ENCODE measurements at places on chromosomes 1 and 21.

GRCh38 chr1:100936194-100936967 is 40.5 kb downstream of the SLC30A7 start:
- no peak for DNase-seq

DNA sequence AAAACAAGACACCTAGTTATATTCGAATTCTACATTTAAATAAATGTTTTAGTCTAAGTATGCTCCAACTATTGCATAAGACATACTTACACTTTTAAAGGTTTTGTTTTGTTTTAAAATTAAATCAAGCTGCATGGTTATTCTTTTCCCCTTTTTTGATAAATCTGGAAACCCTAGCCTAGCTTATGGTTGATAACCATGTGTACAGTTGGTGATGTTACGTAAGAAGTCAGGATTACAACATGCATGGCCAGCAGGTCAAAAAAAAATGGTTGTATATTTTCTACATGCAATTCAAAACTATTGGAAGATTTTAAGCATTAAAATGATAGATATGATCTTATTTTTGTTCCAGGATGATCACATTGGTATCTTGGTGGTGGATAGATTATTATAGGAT is 1600.6 kb downstream of the PLA2G4A start:
- DNase-seq: no peak

GRCh38 chr1:247212012-247212411 is 40.2 kb upstream of the ZNF124 start:
- no peak for DNase-seq

DNA sequence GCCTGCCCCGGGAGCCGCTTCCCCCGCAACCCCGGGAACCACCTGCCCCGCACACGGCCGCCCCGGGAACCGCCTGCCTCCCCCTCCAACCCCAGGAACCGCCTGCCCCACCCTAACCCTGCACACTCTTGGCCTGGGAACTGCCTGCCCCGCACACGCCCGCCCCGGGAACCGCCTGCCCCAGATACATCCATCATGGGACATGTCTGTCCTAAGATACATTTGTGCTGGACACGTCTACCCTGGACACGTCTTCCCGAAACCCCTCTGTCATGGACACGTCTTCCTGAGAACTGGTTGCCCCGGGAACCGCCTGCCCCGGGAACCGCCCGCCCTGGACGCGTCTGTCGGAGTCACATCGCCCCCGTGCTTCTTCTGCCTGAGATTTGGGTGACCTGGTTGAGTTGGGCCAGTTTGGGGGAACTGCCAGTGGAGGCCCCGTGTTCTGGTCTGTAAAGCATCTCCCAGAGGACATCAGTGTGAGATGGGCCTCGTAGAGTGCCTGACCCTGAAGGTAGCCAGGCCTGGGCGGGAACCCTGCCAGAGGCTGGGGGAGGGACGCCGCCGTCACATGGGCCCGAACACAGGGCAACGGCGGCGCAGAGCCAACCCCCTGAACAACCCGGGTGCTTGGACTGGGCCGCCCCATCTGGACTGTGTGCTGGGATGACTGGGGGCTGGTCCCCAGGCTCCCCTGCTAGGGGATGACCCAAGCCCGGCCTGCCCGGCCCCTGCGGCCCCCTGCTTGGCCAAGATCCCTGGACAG is 3.6 kb downstream of the PERM1 start:
- no peak for DNase-seq

GRCh38 chr1:12461754-12462153 is 156.3 kb downstream of the DHRS3 start:
- DNase-seq: no peak

GRCh38 chr1:49102752-49103151 is 326.1 kb upstream of the BEND5 start:
- DNase-seq: no peak

GRCh38 chr1:6218375-6219164 is 12.7 kb downstream of the RNF207 start:
- DNase-seq: no peak

GRCh38 chr1:210117681-210118170 is 114.9 kb upstream of the SERTAD4 start:
- DNase-seq: no peak

DNA sequence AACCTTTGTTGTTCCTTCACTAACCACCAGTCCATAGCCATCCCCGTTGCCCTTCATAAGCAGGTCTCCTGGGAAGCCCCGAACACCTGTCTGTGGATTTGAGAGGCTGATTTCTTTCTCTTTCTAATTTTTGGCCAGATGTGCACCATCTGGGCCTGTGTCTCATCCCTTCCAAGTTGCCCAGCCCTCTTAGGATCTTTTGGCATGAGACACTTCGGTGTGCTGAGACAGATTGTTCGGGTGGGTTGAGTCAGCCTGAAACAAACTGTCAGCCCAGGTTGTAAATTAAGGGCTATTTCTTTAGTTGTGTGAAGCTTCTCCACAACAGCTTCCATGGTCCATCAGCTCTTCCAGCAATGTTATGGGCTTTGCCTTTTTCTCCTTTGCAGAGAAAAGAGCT is 1.4 kb upstream of the DNAJC11 start:
- DNase-seq: no peak

DNA sequence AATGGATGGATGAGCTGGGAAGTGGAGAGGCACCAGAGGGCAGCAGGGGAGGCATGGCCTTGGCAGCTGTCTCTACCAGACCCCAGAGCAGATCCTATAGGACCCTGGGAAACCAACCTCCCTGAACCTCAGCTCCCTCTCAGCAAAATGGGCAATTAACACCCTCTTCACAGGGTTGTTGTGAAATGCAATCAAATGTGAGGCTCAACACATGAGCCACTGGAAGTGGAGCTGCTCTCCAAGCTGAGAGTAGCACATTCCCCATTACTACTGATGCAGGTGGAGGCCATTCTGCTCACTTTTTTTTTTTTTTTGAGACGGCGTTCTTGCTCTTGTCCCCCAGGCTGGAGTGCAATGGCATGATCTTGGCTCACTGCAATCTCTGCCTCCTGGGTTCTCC is 6.5 kb upstream of the SYNC start:
- no peak for DNase-seq

DNA sequence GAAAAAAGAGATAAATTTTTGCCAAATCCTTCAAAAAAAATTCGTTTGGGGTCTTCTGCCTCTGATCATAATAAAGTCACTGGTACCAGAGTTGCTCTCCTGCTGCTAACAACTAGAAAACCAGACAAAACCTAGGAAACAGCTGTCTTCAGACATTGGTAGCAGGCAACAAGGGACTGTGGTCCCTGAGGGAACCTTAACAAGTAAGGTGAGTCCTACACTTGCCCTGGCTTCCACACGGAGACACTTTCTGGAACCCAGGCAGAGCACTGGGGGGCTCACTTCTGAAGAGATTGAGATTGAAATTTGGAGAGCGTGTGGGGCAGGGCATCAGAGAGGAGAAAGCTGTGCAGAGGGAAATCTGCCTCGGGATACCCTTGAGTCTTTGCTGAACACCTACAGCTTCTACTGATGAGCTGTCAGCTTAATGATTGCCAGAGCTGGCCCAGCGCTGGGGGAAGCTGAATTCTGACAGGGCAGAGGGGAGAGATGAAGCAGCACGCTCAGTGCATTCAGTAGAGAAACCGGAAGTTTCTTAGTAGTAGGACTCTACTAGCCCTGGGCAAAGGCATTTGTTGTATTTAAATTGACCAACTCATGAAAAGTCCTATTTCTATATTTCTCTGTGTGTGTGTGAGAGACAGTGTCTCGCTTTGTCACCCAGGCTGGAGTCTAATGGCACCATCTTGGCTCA is 18.5 kb upstream of the FAM89A start:
- no peak for DNase-seq

DNA sequence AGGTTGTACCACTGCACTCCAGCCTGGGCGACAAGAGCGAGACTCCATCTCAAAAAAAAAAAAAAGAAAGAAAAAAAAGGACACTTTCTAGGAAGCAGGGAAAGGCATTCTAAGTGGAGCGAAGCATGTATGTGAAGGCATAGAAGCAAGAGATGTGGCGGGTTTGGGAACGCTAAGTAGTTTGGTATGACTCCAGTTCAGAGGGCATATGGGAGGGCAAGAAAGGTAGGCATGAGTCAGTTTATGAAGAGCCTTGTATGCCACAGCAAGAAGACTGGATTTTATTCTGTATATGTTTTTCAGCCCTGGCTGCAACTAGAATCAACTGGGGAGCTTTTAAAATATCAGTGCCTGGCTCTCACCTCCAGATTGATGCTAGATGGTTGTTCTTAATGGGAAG is 4.4 kb upstream of the ELOVL1 start:
- DNase-seq: no peak

- DNase-seq: no peak
Observed at GRCh38 chr1:78104322-78104721, 58.6 kb downstream of the GIPC2 start.

- no peak for DNase-seq
Observed at GRCh38 chr1:5458248-5458647, 534.0 kb downstream of the NPHP4 start.

- no peak for DNase-seq
Observed at GRCh38 chr1:202501281-202501680, 152.8 kb downstream of the PPP1R12B start.

DNA sequence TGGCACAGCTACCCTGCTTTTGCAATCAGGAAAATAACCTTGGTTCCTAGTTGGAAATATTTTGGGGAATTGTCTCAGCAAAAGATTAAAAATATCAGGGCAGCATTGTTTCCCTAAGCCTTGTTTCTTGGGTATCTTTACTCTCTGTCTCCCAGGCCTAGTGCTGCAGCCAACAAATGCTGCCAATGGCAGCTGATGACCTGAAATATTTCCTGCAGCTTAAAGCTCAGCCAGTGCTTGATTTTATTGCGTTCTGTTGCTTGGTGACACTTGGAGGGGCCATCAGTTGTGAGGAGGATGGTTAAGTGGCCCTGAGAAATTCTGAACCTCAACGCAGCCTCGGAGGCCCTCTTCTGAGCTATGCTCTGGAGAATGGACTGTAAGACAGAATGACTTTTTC is 59.4 kb upstream of the B3GALT5 start:
- DNase-seq: no peak

GRCh38 chr21:36165356-36165755 is 8.7 kb downstream of the DOP1B start:
- no peak for DNase-seq

DNA sequence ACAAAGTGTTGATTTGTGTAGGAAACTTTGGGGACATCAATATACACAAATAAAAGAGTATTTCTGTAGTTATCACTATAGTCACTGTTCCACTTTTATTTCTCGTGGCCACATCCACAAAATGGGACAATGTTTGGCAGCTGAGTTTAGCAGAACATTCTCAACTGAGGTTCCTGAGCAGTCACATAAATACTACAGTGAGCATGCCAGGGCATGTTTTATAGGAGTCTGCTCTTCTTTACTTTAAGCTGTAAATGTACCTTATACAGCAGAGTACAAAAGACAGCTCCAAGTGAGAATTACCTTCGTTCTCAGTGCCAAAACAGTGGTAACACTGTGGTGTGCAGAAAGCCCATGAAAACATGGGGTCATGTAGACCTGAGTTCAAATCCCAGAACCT is 5.0 kb downstream of the BTG3 start:
- DNase-seq: no peak

DNA sequence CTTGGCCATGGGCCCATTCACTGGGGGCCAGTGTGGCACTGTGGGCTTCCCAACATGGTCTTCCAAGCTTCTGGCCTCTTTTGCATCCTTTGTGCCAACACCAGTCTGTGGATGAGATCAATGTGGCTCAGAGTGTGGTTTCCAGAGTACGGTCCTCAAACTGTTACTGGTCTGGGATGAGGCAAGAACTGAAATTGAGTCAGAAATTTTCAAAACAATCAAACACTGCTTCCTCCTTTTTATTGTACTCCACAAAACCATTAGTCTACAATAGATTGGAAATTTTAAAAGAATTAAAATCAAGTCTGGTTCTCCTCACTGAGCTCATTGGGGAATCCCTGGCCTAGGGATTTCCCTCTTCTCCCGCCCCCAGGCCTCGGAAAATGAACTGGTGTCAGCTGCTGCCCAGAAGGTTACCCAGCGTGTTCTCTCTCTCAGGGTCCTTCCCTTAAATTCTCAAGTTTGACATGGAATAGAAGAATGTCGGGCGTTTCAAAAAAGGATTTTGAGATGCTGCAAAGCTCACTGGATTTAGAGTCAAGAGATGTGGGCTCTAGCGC is 222.0 kb downstream of the SDCCAG8 start:
- no peak for DNase-seq

DNA sequence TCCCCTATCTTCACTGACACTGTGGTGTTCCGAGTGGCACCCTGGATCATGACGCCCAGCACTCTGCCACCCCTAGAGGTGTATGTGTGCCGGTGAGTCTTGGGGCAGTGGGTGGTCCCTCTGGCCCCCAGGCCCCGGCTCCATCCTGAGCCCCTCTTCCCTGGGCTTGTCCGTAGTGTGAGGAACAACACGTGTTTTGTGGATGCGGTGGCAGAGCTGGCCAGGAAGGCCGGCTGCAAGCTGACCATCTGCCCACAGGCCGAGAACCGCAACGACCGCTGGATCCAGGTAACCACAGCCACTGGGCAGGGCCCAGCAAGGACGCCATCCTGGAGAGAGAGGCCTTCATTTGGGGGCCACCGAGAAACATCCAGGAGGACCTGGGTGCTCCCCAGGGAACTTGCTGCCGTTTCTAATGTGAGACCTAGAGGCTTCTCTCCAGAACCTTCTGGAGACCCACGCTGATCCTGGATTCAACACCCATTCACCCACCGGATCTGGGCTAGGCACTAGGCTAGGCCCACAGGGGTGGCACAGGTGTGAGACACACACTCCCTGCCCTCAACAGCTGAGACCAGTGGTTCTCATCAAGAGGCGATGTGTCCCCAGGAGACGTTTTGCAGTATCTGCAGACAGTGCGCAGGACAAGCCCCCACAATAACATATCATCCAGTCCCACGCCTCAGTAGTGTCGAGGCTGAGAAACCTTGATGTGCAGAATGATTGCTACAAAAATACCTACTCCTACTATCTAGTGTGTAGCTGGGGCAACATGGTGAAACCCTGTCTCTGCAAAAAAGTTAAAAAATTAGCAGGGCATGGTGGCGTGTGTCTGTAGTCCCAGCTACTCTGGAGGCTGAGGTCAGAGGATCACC is 22.2 kb downstream of the PADI3 start:
- no peak for DNase-seq

DNA sequence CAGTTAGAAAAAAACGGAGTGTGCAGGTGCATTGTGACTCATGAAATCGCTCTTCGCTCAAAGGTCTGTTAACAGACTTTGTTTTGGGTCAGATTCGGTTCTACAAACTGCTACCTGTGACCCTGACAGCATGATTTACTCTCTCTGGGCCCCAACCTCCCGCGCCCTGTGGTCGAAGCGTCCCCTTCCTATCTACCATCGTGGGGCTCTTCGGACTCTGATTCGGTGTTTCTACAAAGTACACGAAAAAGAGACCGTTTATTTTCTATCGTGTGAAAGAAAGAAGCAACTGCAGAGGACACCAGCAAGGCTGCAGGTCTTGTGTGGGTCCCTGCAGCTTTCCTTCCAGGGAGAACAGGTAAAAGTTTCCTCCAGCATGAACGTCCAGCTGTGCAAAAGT is 29.4 kb upstream of the SLC19A1 start:
- DNase-seq: no peak

GRCh38 chr1:79215311-79215710 is 208.8 kb upstream of the ADGRL4 start:
- DNase-seq: no peak

GRCh38 chr1:86114236-86114635 is 42.3 kb downstream of the COL24A1 start:
- DNase-seq: no peak
